HCT116 (cell line): ENCODE measurements at places on chromosomes 13 and 19.

DNA sequence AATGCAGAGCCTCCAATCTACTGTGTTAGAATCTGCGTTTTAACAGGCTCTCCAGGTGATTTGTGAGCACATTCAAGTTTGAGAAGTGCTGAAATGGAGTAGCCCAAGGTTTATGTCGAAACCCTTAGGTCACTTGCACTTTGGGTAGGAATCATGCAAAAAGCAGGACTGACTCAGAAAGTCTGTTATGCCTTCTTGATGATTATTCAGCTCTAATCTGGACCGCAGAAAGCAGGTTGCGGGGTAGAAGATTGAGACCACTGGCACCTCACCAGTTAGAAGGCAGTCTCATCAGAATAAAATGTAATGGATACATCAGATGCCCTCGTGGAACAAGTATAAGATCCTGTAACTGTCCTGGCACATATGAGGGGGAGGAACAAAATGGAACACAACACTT, 326.3 kb downstream of the DCLK1 start:
- DNase-seq, result no peak

DNA sequence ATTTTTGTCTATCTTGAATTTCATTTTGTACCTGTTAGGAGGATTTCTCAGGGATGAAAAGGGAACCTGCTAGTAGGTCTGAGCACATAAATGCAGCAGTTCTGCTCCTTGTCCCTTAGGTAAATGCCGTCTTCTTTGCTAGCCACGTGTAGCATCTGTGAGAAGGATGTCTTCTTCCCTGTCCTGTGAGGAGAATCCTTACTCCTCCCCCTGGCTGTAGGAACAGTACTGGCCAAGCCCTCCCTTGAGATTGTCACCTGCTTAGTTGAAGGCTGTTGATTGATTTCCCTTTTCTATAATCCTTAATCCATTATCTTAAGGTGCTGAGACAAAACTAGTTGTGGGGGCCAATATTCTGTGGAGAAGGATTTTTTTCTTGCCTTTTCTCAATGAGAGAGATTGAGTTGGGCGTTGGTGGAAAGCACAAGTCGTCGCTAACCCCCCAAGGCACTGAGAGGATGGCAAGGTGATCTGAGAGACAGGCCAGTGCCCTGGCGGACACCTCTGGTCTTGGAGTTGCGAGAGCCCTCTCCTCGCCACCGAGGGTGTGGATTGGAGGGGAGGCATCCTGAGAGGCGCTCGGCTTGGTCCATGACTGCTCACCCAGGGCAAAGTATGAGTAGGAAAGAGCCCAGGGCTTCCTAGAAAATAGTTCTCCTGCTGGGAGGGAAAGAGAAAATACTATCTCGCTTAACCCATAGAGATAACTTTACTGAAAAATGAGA, 216.7 kb downstream of the ATP8A2 start:
- DNase-seq, result no peak

DNA sequence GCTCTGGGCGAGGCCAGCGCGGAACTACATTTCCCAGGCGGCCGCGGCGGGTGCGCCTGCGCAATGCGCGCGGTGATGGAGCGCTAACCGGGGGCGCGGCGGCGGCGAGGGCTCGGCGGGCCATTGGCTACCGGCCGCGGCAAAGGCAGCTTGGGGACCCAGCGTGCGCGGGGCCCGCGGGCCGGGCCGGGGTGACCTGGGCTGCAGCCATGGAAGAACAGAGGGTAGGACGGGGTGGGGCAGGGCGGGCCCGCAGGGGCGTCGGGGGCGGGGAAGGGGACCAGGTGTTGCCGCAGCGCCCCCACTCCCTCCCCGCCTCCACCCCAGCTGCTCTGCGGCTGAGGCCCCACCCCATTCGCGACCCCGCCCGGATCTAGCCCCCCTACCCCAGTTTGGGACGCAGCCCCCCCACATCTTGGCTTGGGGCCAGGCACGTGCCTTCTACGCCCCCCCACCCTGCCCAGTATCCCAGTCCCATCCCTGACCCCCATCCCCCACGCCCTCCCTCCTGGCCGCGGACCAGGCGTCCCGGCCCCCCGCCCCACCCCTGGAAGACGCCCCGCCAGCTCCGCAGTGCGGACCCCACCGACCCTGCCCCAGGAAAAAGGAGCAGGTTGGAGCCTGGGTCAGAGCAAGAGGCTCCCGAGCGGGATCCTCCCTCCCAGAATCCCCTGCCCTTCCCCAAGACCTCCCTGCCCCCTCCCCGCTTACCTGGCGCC, at the start of gene FSD1:
TSS of gene FSD1 (plus strand) at position 61 of the 719 bp plus-strand sequence. CDS start at position 210, 149 bp downstream.
- no peak for DNase-seq

DNA sequence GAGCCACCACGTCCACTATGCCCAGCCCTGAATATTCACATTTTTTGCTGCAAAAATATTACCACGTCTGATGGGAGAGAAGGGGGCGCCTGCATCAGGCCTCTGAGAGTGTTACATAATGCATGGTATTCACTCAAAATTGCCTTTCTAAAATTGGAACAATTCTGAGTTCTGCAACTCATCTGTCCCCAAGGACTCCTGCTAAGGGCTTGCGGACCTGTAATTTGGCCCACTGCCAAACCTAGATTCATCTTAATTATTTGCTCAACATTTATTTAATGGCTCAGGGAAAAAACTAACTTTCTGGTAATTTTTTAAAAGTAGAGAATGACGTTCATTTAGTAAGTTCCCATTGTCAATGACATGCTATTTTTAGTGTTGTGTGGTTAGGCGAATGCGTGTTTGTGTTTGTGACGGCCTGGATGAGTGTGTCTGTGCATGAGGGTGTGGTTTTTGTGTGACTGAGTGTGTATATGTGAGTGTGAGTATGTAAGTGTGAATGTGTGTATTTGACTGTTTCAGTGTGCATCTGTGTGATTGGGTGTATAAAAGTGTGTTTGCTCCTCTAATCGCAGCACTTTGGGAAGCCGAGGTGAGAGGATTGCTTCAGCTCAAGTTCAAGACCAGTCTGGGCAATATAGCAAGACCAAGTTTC, 8.8 kb downstream of the INAFM1 start:
- no peak for DNase-seq

DNA sequence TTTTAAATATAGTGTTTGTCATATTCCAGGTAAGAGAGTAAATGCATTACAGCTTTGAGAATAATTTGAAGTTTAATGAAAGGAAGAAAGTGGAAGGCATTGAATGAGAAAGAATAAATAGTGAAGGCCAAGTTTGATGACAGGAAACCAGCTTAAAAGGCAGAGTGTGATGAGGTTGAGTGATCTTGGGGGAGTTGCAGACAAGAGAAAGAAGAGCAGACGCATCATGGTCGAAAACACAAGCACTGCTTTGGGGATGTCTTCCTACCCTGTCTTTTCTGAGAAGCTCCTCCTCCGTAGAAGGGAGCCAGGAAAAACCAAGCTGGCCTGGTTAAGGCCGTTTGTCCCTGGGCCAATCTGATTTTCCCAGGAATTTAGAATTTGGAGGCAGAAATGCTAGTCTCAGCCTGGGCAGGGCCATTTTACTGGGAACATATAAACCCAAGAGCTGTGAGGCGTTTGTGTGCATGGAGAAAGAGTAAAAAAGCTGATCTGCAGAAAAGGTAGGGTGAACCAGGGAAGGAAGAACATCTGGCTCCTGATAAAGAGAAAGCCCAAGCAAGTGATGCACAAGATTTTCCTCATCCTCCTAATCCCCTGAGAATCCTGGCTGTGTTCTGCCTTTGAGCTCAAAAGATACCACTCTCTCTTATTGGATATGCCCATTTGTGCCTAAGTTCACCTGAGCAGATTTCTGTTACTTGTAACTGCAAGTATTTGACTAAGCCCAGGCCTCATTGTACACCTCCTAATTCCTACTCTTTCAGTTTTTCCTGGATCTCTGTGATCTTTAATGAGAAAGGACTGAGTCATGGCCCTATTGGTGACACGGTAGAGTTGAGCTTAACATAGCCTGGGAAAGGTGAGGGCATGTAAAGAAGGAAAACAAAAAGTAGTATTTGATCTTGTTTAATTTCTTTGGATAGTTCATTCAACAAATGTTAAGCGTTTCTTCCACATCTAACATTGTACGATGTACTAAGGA, 80.0 kb downstream of the WDFY2 start:
- DNase-seq, result no peak

GRCh38 chr13:24112791-24113190, 47.7 kb upstream of the SPATA13 start:
- no peak for DNase-seq

DNA sequence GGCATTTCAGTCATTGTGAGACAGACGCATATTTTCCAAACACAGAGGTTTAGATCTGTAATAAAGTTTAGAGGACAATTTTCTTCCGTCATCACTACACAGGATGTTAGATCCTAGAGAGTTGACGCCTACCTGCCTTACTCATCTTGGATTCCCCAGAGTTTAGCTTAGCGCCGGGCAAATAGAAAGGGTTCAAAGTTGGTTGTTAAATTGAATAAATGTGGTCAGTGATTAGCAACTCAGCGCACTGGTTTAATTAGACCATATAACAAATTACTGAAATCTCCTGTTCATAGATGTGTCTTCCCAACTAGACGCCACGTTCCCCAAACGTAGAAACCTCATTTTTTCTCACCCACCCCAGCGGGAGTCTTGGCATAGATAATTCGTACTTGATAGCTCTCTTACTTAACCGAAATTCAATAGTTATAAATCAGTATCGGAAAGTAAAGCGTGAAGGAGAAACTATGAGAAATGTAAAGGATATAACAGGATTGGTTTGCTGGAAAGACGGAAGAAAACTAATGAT, 726 bp upstream of the UFM1 start:
- DNase-seq, result no peak

GRCh38 chr13:52004511-52005170, 6.6 kb downstream of the ATP7B start:
- no peak for DNase-seq

- DNase-seq, result no peak
Measured at GRCh38 chr19:4345342-4346019, 2.1 kb downstream of the MPND start.

DNA sequence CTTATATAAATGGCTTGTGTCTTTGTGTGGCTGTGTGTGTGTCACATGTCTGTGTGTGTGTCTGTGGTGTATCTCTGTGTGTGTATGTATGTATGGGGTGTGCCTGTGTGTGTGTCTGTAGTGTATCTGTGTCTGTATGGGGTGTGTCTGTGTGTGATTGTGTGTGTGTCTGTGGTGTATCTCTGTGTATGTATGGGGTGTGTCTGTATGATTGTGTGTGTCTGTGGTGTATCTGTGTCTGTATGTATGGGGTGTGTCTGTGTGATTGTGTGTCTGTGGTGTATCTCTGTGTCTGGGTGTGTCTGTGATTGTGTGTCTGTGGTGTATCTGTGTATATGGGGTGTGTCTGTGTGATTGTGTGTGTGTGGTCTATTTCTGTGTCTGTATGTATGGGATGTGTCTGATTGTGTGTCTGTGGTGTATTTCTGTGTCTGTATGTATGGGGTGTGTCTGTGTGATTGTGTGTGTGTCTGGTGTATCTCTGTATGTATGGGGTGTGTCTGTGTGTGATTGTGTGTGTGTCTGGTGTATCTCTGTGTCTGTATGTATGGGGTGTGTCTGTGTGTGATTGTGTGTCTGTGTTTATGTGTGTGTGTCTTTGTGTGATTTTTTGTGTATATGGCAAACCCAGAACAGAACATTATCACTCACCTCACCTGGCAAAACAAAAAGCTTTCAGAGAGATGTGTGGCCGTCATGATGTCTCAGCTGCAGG, 56.1 kb upstream of the MCF2L start:
- DNase-seq, result no peak

GRCh38 chr19:39692166-39692565, 12.1 kb upstream of the LGALS14 start:
- no peak for DNase-seq

GRCh38 chr13:94119360-94119936, 360.0 kb downstream of the DCT start:
- DNase-seq, result no peak

GRCh38 chr13:108120302-108120701, 95.0 kb downstream of the LIG4 start:
- DNase-seq, result no peak

DNA sequence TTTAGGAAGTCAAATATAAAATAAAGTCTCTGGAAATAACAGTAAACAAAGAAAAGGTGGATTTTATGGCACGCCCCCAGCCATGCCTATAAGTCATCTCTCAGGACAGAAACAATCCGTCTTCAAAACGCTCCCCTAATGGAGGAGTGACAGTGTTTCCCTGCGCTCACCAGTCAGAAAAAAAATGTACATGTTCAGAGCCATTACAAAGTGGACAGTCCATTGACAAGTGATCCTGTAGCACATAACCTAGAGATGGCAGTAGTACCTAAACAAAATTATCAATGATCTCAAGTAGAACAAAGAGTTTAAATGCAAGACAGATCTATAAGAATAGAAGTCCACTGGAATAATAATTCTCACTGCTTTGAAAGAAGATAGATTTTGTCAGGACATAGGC, 891.7 kb upstream of the MIR17HG start:
- no peak for DNase-seq

DNA sequence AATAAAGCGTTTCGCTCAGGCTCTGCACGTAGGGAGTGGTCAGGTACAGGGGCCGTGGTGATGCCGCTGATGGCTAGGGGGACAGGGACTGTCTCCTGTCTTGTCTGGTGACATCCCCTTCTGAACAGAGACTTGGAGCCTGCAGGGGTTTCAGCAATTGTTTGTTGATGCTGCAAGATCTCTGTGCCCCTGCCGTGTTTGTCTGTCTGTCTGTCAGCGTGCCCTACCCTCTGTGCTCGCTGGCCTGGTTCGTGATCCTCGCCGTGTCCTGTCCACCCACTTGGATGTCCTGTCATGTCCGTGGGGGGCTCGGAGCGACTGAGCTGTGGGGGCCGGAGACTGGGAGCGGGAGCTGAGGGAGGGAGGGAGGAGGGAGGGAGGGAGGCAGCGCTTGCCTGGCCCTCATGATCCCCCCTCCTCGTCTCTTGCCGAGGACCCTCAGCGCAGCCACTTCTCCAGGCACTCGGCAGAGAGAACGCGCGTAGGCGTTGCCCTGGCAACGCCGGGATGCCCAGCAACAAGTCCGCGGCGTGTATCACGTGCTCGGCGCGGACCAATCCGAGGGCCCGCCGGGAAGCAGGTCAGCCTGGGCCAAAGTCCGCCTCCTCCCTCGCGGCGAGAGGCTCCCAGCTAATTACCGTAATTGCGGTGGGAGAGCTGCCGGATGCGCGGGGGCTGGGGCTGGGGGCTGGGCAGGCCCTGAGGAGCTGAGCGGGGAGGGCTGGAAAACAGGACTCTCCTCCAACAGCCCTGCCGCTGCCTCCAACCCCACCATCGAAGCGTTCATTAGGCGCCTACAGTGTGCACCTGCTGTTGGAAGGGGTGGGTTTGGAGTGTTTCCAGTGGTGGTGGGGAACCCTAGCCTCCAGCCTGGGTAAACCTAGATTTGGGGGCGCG, 31.9 kb upstream of the FEM1A start:
- peak; percentile 78 for DNase-seq

- DNase-seq, result no peak
Measured at GRCh38 chr19:2276429-2276986, 5.5 kb downstream of the PEAK3 start.

GRCh38 chr13:43266936-43267615, 243.7 kb downstream of the DNAJC15 start:
- DNase-seq, result no peak

- no peak for DNase-seq
Measured at GRCh38 chr13:85665286-85665685, 133.9 kb downstream of the SLITRK6 start.

GRCh38 chr13:62122434-62122833, 706.8 kb upstream of the PCDH20 start:
- DNase-seq, result no peak
